ENCODE measurements at places on chromosomes 7 and 10.
A peak's percentile ranks its signal among the peaks of the same experiment; 100 is the strongest.

GRCh38 chr10:73379064-73379748, 20.5 kb upstream of the CFAP70 start:
- no peak for DNase-seq

- no peak for DNase-seq
These were observed 35.8 kb downstream of the PALS2 start for GRCh38 chr7:24609059-24609458.

DNA sequence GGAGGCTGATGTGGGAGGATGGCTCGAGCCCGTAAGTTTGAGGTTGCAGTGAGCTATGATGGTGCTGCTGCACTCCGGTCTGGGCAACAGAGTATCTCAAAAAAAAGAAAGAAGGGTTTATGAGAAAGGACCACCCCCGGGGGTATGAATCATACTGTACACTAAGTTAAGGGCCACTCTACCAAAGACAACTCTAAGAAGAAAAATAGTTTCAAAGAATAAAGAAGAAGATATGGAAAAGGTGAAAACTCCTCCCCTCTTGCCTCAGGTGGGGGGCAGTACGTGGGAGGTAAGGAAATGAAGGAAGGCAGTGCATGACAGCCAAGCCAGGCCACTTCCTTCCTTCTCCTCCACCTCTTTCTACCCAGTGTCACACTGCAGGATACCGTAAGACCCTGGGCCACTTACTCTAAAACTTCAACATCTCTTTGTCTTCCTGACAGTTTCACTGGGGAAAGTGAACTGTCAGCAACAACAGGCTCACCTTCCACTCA, 61.3 kb downstream of the PIP4K2A start:
- DNase-seq, result peak; percentile 55

GRCh38 chr10:127534074-127534473, 15.0 kb upstream of the NPS start:
- no peak for DNase-seq

GRCh38 chr7:49791088-49791741, 17.8 kb downstream of the VWC2 start:
- DNase-seq, result peak; percentile 28

DNA sequence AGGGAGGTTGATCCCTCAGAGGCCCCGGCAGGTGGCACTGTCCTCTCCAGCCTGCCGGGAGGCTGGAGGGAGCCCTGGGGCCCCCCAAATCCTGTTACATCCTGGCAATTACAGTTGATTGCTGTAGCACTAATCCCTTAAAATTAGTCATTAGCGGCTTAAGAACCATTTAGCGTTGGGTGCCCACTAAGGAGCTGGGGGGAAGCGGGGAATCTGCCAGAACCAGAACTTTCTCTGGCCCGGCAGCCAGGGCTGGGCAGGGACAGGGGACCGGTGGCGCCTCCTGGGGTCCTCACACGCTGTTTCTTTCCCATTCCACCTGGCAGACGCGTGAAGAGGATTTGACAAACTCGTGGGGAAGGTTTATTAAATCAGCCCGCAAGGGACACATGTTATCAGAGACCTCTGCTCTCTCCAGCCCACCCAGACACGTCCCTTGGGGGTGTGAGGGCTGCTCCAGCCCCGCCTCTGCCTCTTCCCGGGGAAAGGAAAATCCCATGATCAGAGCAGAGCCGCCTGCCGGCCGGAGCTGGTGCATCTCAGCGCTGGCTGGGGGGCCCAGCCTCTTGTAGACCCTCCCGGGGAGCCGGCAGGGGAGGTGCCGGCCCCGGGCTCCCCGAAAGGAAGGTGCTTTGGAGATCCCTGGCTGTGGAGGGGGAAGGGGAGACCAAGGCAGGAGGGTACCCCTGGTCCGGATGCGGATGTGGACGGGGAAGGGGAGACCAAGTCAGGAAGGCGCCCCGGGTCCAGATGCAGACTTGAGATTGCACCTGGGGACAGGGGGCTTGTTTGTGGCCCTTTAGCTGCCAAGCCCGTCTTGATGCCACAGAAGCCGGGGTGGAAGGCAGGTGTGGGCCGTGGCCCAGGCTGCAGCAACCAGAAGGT, 142.7 kb downstream of the ELFN1 start:
- no peak for DNase-seq

DNA sequence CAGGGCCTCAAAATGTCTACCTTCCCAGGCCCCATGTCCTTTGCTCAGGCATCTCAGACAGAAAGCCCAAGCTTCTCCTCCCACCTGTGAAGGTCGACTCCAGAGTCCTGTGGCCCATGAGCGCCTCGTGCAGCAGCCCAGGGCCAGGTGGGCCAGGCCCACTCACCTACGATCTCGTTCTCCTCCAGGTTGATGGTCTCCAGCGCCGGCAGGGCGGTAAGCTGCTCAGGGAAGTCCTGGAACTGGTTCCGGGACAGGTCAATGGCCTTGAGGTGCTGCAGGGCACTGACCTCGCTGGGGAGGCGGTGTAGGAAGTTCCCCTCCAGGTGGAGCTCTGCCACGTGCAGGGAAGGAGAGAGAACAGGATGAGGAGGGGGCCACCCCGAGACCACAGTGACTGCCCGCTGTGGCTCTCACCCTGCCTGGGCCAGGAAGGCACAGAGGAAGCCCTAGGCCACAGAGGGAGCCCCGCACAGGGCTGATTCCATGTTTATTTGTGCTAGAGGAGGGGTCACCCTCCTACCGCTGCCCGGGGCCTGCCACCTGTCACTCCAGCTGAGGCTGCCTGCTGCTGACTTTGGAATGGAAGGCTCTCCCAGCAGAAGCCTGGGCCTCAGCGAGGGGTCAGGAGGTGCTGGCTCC, 40.0 kb upstream of the NPFFR1 start:
- no peak for DNase-seq

- DNase-seq, result peak; percentile 14
These were observed 16.7 kb upstream of the ABCC2 start for GRCh38 chr10:99765672-99766301.

Measured in Jurkat, Clone E6-1 (cell line).